ENCODE measurements at places on chromosomes 16 and 17. TPM values are rescaled to one million over a fixed set of nuclear protein-coding genes. Genes with fewer than 3 reads are reported as not detected.

Gene TBC1D28
- not detected for total RNA-seq

DNA sequence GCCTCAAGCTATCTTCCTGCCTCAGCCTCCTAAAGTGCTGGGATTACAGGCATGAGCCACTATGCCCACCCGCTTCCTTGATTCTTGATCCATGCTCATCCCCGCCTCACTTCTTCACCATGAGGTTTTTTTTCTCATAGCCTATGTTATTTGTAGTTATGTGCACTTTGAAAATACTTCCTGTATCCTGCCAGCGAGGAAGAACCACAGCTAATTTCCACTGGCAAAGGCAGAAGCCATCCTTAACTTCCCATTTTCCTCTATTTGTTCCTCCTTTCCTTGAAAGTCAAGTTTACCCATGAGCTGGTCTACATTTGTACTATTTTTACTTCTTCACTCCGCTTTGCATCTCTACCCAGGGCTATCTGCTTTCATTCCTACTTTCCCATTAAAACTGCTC, 189.7 kb upstream of the ZFHX3 start:
- peaks cover 6% of the 10 kb centered on the region for H3K27me3 ChIP-seq
- H3K4me3 ChIP-seq, result no peak overlapping the region
- H3K27ac ChIP-seq, result no peak overlapping the region
- peaks cover 11% of the 10 kb centered on the region for H3K4me1 ChIP-seq
- DNase-seq, result no peak

GRCh38 chr17:40950176-40950575, 12.7 kb upstream of the KRT23 start:
- DNase-seq, result no peak
- H3K4me1 ChIP-seq, result no peaks in the 10 kb centered on the region
- no peak overlapping the region for H3K27ac ChIP-seq
- peaks cover 1% of the 10 kb centered on the region for H3K27me3 ChIP-seq
- no peaks in the 10 kb centered on the region for H3K36me3 ChIP-seq

GRCh38 chr17:77619326-77619725, 339.2 kb upstream of the TNRC6C start:
- no peaks in the 10 kb centered on the region for H3K36me3 ChIP-seq
- DNase-seq, result no peak
- H3K4me3 ChIP-seq, result no peak overlapping the region
- no peak overlapping the region for H3K27ac ChIP-seq
- H3K4me1 ChIP-seq, result no peaks in the 10 kb centered on the region

Gene SERPINF2
- total RNA-seq, result 0.56 TPM

GRCh38 chr17:9363440-9364350, 211.9 kb downstream of the STX8 start:
- H3K27me3 ChIP-seq, result peaks cover 2% of the 10 kb centered on the region
- DNase-seq, result no peak
- H3K4me1 ChIP-seq, result peaks cover 19% of the 10 kb centered on the region
- H3K27ac ChIP-seq, result no peak overlapping the region

GRCh38 chr16:50495673-50496072, 52.5 kb upstream of the NKD1 start:
- no peak overlapping the region for H3K4me3 ChIP-seq
- no peaks in the 10 kb centered on the region for H3K36me3 ChIP-seq
- no peaks in the 10 kb centered on the region for H3K27me3 ChIP-seq

DNA sequence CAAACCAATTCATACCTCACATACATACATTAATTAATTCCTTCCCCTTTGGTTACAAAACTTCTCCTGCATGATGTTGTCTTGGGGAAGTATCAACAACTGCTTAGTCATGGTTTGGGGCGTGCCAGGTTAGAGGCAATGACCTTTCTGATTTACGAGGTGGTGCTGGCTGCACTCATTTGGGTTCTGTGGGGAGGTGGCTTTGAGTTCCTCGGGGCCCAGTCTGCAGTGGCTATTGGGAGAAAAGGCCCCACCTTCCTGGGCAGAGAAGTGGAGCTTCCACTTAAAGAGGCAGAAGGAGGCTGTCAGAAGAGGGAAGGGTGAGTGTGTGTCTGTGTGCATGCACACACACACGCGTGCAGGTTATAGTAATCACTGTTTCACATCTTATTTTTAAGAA, 10.2 kb upstream of the ETV4 start:
- DNase-seq, result no peak
- H3K36me3 ChIP-seq, result no peaks in the 10 kb centered on the region

- H3K4me3 ChIP-seq, result no peak overlapping the region
- no peak for DNase-seq
- H3K4me1 ChIP-seq, result no peaks in the 10 kb centered on the region
These were observed 2.3 kb upstream of the TPPP3 start for GRCh38 chr16:67395458-67396158.

Gene KRT23
- total RNA-seq, result not detected

Gene ZNF18
- total RNA-seq, result 5.3 TPM

DNA sequence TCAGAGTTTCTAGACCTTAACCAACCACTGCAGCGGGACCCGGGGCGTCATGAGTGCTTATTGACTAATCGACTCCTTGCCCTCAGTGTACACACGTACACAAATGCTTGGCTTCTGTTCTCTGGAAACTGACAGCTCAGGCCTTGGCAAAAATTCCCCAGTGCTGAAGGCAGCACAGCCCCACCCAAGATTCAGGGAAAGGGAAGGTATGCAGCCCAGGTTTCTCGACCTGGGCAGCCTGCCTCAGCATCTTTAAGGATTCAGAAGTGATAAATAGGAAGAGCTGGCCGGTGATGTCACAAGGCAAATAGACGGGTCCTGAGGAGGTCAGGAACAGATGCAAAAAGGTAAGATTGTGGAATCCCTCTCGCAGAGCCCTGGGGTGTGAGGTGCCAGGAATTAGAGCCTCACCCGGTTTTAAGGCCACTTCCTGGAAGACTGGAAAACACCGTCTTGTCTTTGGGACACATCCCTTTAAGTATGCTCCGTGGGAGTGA, 9.0 kb upstream of the CDH3 start:
- H3K27me3 ChIP-seq, result peaks cover 9% of the 10 kb centered on the region
- no peaks in the 10 kb centered on the region for H3K36me3 ChIP-seq
- peaks cover 4% of the 10 kb centered on the region for H3K4me1 ChIP-seq
- no peak overlapping the region for H3K27ac ChIP-seq

Gene SOST
- 29.6 TPM for total RNA-seq

- H3K27ac ChIP-seq, result no peak overlapping the region
- H3K27me3 ChIP-seq, result no peaks in the 10 kb centered on the region
- DNase-seq, result no peak
- H3K4me1 ChIP-seq, result peaks cover 5% of the 10 kb centered on the region
These were observed 28.6 kb downstream of the COG7 start for GRCh38 chr16:23424292-23424958.

GRCh38 chr17:18045691-18046350, 6.6 kb downstream of the GID4 start:
- peaks cover 8% of the 10 kb centered on the region for H3K4me1 ChIP-seq
- H3K4me3 ChIP-seq, result no peak overlapping the region

GRCh38 chr17:37123386-37123785, 174.6 kb downstream of the AATF start:
- H3K27me3 ChIP-seq, result peaks cover 2% of the 10 kb centered on the region
- peaks cover 21% of the 10 kb centered on the region for H3K36me3 ChIP-seq
- H3K4me1 ChIP-seq, result peaks cover 9% of the 10 kb centered on the region
- no peak for DNase-seq
- no peak overlapping the region for H3K4me3 ChIP-seq

GRCh38 chr16:55563797-55564196, 2.7 kb upstream of the CAPNS2 start:
- no peak overlapping the region for H3K4me3 ChIP-seq
- peaks cover 11% of the 10 kb centered on the region for H3K36me3 ChIP-seq
- H3K4me1 ChIP-seq, result peaks cover 18% of the 10 kb centered on the region
- DNase-seq, result no peak

- H3K4me1 ChIP-seq, result no peaks in the 10 kb centered on the region
- H3K27ac ChIP-seq, result no peak overlapping the region
- H3K4me3 ChIP-seq, result no peak overlapping the region
- H3K27me3 ChIP-seq, result peaks cover 3% of the 10 kb centered on the region
These were observed 192.9 kb upstream of the C17orf78 start for GRCh38 chr17:37182786-37183465.

Gene FLYWCH1
- total RNA-seq, result 50.8 TPM

GRCh38 chr16:82900559-82900958, 273.8 kb downstream of the CDH13 start:
- H3K27me3 ChIP-seq, result peaks cover 3% of the 10 kb centered on the region
- DNase-seq, result no peak
- no peak overlapping the region for H3K27ac ChIP-seq
- no peak overlapping the region for H3K4me3 ChIP-seq
- H3K4me1 ChIP-seq, result no peaks in the 10 kb centered on the region

DNA sequence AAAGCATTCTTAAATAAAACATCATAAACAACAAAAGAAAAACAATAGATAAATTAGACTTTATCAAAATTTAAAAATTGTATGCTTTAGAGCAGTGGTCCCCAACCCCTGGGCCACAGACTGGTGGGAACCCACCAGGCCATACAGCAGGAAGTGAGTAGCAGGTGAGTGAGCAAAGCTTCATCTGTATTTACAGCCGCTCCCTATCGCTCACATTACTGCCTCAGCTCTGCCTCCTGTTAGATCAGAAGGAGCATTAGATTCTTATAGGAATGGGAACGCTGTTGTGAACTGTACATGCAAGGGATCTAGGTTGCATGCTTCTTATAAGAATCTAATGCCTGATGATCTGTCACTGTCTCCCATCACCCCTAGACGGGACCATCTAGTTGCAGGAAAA, 51.5 kb downstream of the GNAO1 start:
- H3K36me3 ChIP-seq, result no peaks in the 10 kb centered on the region
- no peak overlapping the region for H3K4me3 ChIP-seq
- H3K27ac ChIP-seq, result no peak overlapping the region
- no peaks in the 10 kb centered on the region for H3K4me1 ChIP-seq

DNA sequence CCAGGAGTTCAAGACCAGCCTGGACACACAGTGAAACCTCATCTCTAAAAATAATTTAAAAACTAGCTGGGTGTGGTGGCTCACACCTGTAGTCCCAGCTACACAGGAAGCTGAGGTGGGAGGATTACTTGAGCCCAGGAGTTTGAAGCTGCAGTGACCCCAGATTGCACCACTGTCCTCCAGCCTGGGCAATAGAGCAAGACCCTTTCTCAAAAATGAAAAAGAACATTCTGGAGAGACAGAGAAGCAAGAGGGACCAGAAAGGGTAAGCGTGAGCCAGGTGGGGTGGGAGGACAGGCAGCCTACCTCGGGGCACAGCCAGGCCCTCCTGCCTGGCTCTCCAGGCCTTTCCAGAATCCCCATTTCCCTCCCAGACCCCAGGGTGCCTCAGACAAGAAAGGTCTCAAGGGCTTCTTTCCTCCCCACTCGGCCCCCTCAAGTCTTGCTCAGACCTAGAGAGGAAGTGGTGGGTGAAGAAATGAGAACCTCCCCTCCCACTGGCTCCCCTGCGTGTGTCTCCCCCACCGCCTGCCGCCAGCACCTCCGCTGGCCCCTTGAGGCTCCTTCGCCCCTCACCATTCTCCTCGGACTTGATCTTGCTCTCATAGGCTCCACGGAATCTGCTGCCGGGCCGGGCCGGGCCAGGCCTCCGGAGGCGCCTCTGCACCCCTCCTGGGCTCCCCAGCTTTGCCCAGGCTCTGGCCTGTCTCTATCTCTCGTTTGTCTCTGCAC, 503 bp downstream of the C16orf54 start:
- no peak overlapping the region for H3K4me3 ChIP-seq
- no peaks in the 10 kb centered on the region for H3K4me1 ChIP-seq
- H3K36me3 ChIP-seq, result peaks cover 4% of the 10 kb centered on the region
- H3K27ac ChIP-seq, result no peak overlapping the region

- peaks cover 12% of the 10 kb centered on the region for H3K36me3 ChIP-seq
- no peak overlapping the region for H3K4me3 ChIP-seq
- peaks cover 2% of the 10 kb centered on the region for H3K4me1 ChIP-seq
- H3K27me3 ChIP-seq, result peaks cover 8% of the 10 kb centered on the region
These were observed 6.1 kb downstream of the WDR81 start for GRCh38 chr17:1730326-1731193.

- no peaks in the 10 kb centered on the region for H3K36me3 ChIP-seq
- no peak overlapping the region for H3K4me3 ChIP-seq
- no peaks in the 10 kb centered on the region for H3K4me1 ChIP-seq
- DNase-seq, result no peak
- H3K27me3 ChIP-seq, result peaks cover under 1% of the 10 kb centered on the region
These were observed 66.2 kb upstream of the LYRM9 start for GRCh38 chr17:27959382-27959709.

- peaks cover 37% of the 10 kb centered on the region for H3K36me3 ChIP-seq
- H3K4me3 ChIP-seq, result no peak overlapping the region
- peaks cover 10% of the 10 kb centered on the region for H3K27me3 ChIP-seq
- no peak overlapping the region for H3K27ac ChIP-seq
- peaks cover 12% of the 10 kb centered on the region for H3K4me1 ChIP-seq
- no peak for DNase-seq
These were observed 29.0 kb upstream of the LGALS9 start for GRCh38 chr17:27601975-27602302.

DNA sequence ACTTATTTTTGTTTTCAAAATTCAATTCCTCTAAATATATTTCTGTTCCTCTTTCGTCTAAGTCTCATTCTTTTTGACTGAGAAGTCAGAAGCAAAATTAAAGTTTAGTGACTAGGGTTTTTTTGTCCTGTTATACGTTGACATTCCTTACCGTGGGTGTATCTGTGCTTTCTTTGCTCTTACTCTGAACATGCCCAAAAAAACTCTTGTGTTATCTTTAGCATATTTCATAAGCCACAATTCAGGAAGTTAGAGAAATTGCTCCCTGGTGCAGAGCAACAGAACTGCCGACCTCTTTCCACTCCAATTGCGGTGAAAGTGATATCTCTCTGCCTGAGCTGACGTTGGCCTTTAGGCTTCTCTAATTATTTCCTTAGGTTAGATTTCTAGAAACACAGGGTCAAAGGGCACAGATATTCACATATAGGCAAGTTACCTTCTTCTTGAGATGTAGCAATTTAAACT, 65.7 kb downstream of the CENPV start:
- no peaks in the 10 kb centered on the region for H3K36me3 ChIP-seq
- H3K27me3 ChIP-seq, result no peaks in the 10 kb centered on the region
- no peak for DNase-seq
- H3K4me1 ChIP-seq, result peaks cover 12% of the 10 kb centered on the region
- no peak overlapping the region for H3K4me3 ChIP-seq

GRCh38 chr16:88380619-88381018, 2.1 kb upstream of the ZNF469 start:
- no peak overlapping the region for H3K27ac ChIP-seq
- no peaks in the 10 kb centered on the region for H3K36me3 ChIP-seq
- H3K4me1 ChIP-seq, result peaks cover 4% of the 10 kb centered on the region
- H3K27me3 ChIP-seq, result peaks cover 22% of the 10 kb centered on the region

GRCh38 chr17:75864448-75864871, 9.3 kb upstream of the WBP2 start:
- peaks cover 5% of the 10 kb centered on the region for H3K27me3 ChIP-seq
- no peak overlapping the region for H3K4me3 ChIP-seq
- no peaks in the 10 kb centered on the region for H3K36me3 ChIP-seq
- no peaks in the 10 kb centered on the region for H3K4me1 ChIP-seq

Gene PLA2G10
- total RNA-seq, result 0.28 TPM

DNA sequence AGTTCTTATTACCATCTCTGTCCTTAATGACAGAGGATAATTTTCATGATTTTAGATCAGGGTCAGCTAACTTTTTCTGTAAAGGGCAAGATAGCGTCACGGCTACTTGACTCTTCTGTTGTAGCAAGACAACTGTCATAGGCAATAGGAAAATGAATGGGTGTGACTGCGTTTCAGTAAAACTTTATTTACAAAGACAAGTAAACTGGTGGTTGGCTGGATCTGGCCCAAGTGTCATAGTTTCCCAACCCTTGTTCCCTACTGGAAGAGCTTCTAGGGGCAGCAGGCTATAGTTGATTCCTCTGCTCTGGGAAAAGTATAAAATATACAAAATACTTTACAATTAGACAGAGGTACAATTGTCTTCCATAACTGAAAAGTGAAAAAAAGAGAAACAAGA, 50.6 kb upstream of the VPS4A start:
- H3K36me3 ChIP-seq, result peaks cover 15% of the 10 kb centered on the region
- H3K4me3 ChIP-seq, result no peak overlapping the region
- no peak for DNase-seq
- H3K27me3 ChIP-seq, result no peaks in the 10 kb centered on the region
- no peak overlapping the region for H3K27ac ChIP-seq
- no peaks in the 10 kb centered on the region for H3K4me1 ChIP-seq
